Stimulated activated naive CD4-positive, alpha-beta T cell (primary cell): ENCODE measurements at places on chromosomes 5 and 9.

GRCh38 chr9:129938291-129938979 lies 103.2 kb downstream of the USP20 start:
- no peak for DNase-seq

DNA sequence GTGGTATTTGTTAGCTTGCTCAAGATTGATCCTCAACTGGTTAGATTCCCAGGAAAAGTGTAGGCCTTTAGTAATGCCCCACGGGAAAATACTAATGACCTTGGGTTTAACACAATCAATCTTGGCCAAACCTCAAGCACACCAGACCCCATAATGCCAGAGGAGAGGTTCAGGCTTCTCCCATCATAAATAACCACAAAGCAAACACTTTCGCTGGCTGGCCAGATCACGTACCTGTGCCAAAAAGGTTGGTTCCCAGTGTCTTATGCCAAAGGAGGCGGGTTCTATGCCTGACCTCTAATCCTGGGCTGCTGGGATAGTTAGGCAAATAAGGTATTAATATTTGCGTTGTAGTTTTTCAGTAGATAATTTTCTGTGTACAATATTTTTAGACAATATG lies 379.2 kb upstream of the CDH18 start:
- no peak for DNase-seq

- no peak for DNase-seq
These were observed 1.2 kb upstream of the GARIN3 start for GRCh38 chr5:157167214-157167621.

- no peak for DNase-seq
These were observed 54.9 kb upstream of the ADAMTS19 start for GRCh38 chr5:129405222-129405621.

DNA sequence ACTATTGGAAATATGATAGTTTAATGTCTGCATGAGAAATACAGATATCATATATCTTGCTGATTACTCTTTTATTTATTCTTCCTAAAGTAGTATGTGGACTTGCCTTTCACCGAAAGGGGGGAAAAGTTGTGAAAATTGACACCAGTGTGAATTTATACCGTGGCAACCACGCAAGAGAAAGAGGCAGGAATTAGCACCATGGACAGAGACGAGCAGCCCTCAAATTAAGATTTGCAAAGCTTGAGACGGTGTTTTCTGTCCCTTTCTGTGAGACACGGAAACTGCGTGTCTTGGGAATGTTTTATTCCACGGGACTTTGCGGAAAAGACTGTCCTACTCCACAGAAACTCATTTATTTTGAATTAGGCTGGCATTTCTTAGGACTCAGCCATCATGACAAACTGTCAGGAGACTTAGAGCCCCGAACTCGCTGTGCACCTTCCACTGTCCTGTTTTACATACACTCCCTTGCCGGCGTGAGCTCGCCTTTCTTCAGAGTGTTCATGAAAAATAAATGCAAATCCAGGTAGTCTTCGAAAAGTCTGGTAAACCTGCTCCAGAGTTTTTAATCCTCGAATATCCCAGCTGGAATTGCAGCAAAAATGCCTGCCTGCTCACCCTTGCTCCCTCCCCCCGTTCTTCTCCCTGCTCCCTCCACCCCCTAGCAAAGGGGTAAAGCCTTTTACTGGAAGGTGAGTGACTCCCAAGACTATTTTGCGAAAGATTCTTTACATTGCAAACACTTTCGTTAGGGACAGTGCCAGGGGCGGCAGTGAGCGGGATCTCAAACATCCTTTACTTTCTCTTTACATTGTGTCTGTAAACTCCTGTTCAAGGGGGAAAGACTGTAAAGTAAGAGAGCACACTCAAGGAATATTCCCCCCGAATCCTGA lies 3.8 kb upstream of the ELAVL2 start:
- no peak for DNase-seq

DNA sequence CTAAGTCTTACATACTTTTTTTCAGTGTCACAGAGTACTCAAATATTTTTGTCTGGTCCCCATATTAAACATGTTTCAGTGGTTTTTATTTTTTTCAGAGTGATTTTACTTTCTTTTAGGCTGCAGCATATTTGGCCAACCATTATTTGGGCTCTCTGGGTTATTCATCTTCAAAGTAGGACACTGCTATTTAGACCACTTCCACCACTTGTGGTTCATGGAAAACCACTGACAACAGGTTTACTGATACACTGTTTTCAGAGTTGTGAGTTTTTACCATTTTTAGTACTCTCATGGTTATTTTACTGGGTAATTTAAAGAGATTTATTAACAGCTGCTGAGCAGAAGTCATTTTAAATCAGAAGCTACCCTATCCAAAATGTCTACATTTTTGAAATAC lies 437.6 kb downstream of the KIAA0825 start:
- DNase-seq, result no peak

DNA sequence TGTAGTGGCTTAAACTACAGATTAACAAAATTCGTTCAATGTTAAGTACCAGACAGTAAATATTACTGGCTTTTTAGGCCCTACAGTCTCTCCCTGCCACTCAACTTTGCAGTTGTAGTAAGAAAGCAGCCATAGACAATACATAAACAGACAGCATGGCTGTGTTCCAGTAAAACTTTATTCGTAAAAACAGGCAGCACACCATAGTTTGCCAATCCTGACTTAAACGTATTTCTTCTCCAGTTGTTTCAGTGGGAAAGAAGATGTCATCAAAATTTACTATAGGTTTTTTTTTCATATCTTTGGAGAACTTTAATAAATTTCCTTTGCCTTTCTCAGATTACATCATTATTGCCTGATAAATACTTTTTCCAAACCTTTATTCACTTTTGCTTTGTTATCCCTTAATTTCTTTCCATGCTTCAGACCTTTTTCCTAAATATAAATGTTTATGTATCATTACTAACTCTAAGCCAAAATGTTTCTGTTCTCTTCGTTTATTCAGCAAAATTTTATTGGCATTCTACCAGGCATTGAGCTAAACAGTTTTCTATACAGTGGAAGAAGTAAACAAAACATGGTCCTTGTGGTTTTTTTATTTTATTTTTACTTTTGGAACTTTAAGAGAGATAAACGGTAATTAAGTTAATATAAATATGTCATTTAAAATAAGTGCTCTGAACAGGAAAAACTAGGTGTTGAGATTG lies 64.5 kb downstream of the SLF1 start:
- no peak for DNase-seq

- DNase-seq, result no peak
These were observed 3.1 kb downstream of the LCN2 start for GRCh38 chr9:128152133-128153059.

DNA sequence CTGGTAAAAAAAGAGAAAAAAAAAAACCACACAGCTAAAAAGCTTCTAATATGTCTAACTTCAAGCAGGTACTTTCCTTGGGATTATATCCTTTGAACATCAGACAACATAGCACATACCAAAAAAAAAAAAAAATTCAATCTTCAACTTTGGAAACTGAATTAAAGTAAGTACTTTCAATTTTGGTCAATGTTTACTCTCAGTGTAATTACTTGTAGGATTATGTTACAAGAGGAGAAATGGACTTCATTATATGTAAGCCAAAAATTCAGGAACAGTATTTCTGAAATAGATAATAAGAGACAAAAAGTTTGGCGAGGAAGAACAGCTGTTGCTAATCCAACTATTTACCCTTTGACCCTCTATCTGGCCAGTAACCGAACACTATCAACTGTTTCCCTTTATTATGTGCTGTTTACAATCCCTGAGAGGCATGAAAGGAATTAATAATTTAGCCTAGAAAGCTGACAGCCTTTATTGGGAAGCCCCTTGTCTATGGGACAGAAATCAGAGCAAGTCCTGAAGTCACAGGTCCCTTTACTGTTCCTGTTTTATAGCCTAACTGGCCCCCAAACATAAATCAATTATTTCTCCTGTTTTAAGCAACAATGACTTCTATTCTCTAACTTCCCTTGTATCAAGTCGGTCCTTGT lies 46.6 kb downstream of the NR6A1 start:
- no peak for DNase-seq

- DNase-seq, result no peak
These were observed 52.1 kb downstream of the ENC1 start for GRCh38 chr5:74588415-74588814.

DNA sequence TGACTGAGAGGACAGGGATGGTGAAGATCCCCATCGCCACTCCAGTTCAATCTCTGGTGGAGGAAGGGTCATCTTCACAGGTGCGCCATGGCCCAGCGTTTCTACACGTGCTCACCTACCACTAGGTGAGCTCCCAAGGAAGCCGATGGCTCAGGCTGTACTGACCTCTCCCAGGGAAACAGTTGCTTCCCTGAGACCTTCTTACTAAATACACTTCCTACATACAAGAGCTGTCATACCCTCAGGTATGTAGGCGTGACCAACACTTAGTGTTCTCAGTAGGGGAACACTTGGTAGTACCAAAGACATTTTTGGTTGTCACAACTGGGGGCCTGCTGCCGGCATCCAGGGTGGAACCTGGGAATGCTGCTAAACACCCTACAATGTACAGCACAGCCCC lies 75.2 kb downstream of the TENT4A start:
- no peak for DNase-seq

GRCh38 chr5:130546211-130546610 lies 618.8 kb downstream of the HINT1 start:
- DNase-seq, result no peak

DNA sequence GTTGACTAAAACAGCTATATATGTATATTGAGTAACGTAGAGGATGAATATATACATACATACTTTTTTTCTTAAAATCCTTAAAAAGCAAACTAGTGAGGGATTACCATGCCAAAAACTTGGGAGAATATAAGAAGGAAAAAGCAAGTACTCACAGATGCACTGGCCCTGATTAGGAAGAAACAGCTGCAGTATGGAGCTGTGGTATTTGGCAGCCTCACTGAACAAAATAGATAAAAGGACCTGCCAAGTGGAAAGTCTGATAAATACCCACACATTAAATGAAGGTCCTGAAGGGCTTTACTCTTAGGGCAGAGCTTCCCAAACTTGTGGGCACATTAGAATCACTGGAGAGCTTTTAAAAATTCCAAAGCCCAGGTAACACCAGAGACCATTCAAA lies 80.6 kb downstream of the FEM1C start:
- no peak for DNase-seq

DNA sequence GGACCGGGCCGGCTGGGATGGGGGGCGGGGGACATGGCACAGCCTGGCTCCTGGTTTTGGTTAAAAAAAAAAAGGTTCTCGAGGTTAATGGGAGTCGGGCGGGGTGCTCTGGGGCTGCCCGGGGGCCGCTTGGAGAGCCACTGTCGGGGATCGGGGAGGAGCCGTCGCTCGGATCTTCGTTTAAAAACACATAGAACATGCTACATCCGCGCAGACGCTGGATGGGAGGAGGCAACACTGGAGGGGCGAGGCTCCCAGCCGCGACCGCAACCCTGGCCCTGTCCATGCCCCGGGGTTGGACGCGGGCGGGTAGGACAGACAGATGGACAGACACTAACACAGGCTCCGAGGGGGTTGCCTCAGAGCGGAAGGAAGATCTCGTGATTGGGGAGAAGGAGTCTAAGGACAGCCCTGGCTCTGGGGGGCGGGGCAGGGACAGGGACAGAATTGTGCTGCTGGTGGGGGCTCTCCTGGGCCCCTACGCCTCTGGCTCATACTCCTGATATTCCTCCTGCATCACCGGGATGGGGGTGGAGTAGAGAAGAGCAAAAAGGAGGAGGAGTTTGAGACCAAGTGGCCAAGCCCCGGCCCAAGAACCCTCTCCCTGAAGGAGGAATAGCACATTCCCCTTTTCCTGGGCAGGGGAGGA lies 9.9 kb downstream of the SNCB start:
- no peak for DNase-seq
